ENCODE measurements at places on chromosomes 13 and 19.

DNA sequence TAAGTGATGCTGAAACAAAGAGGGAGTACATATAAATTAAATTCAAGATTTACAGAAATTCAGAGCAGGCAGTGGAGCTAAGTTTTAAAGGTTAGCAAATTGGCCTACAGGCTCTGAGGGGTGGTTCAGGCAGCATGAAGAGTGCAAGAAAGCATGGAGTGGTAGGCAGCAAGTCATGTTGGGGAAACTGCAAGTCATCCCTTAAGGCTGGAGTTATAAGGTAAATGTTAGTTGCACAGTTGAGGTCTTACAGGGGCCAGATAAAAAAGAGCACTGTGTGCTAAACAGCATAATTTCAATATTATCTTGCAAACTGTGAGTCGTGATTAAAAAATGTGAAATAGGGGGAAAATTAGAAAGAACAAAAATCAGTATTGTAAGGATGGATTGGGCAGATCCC, 106.2 kb downstream of the VWA8 start:
- DNase-seq, result no peak

GRCh38 chr19:15417699-15418098, 1.1 kb downstream of the AKAP8L start:
- no peak for DNase-seq

DNA sequence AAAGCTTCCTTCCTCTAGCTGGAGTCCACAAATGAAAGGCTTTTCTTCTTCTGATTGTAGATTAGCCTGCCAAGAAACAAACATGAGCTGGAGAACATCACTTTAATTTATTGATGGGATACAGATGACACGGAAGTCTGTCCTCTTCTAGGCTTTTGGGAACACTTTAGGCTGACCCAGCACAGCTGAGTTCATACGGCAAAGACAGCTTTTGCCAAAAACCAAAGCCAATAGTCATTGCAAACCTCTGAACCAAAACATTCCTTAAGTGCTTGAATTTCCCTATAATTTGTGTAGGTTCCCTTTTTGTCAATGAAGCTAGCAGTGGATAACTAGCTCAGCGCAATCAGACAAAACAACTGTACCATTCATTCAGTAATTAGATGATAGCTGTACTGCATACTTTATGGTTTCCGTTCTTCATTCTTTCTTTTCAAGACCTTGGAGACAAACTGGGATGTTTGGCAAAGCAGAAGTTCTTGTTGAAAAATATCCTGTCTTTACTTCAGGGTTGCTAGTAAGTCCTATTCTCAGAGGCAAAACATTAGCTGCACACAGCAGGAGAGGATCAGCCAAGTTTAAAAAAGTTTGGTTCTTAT, 95.7 kb upstream of the SPRY2 start:
- no peak for DNase-seq

DNA sequence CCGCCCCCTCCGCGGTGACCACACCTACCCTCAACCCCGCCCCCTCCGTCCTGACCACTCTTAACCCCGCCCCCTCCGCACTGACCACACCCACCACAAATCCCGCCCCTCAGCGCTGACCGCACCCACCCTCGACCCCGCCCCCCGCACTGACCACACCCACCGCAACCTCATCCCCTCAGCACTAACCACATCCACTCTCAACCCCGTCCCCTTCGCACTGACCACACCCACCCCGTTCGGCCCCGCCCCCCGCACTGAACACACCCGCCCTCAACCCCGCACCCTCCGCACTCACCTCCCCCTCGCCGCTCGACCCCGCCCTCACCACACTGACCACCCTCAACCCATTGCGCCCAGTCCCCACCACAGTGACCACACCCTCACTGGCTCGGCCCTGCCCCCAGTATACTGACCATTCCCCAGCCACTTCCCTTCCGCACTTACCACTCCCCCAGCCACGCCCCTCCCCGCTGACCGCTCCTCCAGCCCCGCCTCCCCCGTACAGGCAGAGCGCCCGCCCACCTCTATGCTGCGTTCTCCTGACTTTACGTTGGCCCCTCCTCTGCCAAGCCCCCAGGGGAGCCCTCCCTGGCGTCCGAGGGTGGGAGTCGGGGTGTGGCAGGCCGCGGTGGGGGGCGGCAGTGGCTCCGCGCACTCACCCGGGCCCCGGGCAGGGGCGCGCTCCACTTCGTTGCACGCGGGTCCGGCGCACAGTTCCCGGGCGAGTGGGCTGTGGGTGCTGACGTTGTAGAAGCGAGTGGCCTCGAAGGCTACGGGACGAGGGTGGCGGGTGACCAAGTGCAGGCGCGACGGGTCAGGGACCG, 8.4 kb downstream of the F2RL3 start:
- peak; percentile 82 for DNase-seq

GRCh38 chr13:95754069-95754468, 77.1 kb downstream of the DNAJC3 start:
- DNase-seq, result no peak

GRCh38 chr13:26465514-26465913, 92.0 kb upstream of the WASF3 start:
- no peak for DNase-seq

Data from activated CD4-positive, alpha-beta T cell treated with anti-CD3 and anti-CD28 coated beads, Interleukin-2, Interleukin-6, amounts not matched to agents 100 ng/mL and 50 ng/mL, durations not matched to agents 16 hours and 8 hours (primary cell).